ENCODE measurements at places on chromosomes 1 and 21.
A peak's percentile ranks its signal among the peaks of the same experiment; 100 is the strongest.

GRCh38 chr1:9119745-9120144 lies 9.2 kb downstream of the GPR157 start:
- no peak for DNase-seq

DNA sequence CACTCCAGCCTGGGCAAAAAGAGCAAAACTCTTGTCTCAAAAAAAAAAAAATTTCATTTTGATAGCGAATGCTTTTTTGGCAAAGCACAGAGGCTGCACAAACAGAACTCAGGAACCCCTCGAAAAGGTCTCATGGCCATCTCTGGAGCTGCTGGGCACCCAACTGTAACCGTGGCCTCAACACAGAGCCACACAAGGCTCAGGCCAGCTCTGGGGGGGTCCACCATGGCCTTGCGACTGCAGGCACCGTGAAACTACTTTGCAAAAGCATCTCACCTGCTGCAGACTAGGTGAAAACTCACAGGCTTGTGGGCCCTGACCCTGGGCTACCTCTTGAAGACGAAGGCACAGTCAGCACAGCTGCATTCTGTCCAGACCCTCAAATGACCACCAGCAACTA lies 16.1 kb upstream of the TMEM240 start:
- DNase-seq = no peak

- no peak for DNase-seq
Measured at GRCh38 chr1:116166011-116166571, 54.9 kb downstream of the MAB21L3 start.

DNA sequence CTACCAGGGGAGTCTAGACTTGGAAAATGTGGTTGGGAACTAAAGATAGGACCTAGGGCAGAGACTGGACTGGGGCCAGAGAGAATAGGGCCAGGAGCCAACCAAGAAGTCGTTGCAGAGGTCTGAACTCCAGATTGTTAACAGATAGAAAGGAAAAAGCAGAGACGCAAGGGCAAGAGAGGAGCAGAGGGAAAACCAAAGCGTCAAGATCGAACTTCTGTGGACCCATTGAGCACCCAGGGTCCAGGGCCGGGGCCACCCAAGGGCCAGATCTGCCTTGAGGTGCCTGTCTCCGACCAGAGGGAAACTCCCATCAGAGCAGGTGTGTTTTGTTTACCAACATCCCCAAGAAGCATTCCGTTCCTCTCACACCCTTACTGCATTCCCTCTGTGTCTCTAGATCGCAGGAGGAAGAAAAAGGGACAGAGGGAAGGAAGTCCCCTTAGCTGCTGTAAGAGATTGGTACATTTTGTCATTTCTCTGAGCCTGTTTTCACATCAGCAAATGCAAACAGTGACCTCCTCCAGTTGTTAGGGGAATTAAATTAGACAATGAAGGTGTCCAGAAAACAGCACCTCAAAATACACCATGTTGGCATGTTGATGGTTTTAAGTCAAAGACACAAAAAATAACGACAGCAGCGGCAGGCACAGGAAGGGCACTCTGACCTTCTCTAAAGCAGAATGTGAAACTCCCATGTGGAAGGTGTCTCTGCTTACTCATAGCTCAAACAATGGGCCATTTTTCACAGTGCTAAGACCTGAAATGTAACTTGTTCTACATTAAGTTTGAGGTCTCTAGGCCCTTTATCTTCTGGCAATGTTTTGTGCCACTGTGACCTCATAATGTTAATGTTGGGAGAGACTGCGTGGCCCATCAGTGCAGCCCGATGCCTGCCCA lies 105.8 kb upstream of the RAB4A start:
- no peak for DNase-seq

- no peak for DNase-seq
Measured at GRCh38 chr21:30463713-30464112, 16.5 kb downstream of the KRTAP19-1 start.

- DNase-seq = no peak
Measured at GRCh38 chr1:25683731-25684130, 67.1 kb downstream of the MAN1C1 start.

DNA sequence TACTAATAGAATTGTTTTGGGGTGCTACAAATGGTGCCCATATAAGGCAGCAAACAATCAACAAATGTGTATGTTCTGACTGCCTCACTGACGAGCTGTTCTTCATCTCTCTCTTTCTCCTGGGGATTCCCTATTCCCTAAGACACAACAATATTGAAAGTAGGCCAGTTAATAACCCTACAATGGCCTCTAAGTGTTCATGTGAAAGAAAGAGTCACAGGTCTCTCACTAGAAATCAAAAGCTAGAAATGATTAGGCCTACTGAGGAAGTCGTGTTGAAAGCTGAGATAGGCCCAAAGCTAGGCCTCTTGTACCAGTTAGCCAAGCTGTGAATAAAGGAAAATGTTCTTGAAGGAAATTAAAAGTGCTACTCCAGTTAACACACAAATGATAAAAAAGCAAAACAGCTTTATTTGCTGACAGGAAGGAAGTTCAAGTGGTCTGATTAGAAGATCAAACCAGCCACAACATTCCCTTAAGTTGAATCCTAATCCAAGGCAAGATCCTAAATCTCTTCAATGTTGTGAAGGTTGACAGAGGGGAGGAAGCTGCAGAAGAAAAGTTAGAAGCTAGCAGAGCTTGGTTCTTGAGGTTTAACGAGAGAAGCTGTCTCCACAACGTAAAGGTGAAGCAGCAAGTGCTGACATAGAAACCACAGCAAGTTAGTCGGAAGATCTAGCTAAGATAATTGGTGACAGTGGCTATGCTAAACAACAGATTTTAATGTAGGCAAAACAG lies 26.3 kb downstream of the ATP2B4 start:
- no peak for DNase-seq

DNA sequence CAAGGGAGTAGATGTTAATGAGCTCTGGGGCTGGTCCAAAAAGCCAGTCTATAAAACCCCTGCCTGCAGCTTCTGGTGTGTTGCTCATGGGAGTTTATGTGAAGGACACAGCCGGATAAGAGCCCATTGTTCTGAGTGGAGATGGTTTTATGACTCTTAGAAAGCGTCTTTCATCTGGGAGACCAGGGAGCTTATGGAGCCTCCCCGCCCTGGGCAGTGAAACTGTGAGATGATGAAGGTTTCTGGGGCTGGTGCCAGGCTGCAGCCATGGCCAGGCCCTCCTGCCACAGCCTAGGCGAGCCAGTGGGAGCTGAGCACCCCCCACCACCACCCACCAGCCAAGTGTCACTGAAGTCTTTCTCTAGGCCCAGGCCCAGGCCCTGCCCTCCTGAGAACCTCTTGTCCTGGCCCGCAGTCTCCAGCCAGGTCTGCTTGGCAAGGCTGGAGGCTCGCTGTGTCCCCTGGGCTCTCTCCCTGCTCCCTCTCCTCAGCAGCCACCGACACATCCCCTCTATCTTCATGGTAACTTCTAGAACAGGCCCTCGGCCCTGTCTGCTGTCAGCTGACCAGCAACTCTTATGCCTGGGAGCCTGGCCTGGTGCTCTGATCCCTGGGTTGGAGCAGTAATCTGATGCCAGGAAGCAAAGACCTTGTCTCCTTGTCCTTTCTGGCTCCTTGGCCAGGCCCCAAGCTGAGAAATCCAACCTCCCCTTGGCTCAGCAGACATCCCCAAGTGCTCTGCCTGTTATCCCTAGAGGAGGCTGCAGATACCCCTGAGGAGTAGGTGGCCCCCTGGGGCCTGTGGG lies 7.6 kb upstream of the ARHGEF10L start:
- peak; percentile 41 for DNase-seq

- no peak for DNase-seq
Measured at GRCh38 chr1:4351453-4351852, 303.0 kb upstream of the AJAP1 start.

- no peak for DNase-seq
Measured at GRCh38 chr1:225580238-225581099, 72.5 kb downstream of the ENAH start.

DNA sequence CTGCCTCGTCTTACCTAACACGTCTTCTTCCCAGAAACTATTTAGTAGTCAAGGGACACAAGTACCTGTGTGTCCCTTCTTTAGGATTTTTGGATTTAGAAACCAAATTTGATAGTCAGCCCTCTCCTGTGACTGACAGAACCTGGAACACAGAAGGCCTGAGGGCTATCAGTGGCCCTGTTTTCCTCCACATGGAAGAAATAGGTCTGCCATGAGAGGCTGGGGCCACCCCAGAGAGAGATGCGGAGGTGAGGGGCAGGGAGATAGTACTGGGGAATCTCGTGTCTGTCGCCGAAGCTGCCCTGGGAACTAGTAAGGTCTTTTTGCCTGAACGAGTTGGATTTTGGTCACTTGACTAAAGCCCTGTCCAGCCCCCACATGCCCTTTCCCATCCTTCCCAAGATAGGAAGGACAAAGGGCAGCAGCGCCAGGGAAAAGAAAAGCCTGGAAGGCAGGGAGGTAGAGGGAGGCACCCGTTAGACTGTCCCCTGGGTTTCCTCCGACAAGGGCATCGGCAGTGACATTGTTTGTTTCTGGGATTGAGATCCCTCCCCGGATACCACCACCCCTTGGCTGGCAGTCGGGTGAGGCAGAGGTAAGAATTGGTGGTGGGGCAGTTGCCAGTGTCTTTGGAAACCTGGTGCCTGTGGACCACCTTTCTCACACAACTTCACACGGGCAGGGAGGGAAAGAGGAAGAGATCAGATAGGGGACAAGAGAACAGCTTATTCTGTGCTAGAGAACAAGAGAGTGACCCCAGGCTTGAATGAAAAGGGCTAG lies 19.8 kb downstream of the SMIM12 start:
- DNase-seq = no peak

- no peak for DNase-seq
Measured at GRCh38 chr1:31583082-31583994, 7.0 kb downstream of the TINAGL1 start.

GRCh38 chr1:234899730-234900072 lies 228.9 kb downstream of the TOMM20 start:
- DNase-seq = no peak

DNA sequence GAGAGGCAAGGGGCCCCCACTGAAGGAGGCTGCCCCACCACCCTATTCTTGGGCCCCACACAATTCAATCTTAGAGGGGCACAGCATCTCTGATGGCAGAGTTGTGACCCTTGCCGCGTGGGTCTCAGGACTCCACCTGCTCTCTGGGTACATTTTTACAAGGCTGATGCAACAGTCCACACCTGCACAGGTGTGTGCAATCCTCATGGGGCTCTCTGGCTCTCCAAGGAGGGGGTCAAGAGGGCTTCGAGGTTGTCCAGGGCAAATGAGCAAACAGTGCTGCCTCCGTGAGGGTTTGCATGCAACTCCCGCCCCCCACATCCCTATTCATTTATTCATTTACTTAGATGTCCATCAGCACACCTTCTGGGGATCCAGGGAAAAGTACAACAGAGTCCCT lies 81.6 kb upstream of the IFFO2 start:
- no peak for DNase-seq

DNA sequence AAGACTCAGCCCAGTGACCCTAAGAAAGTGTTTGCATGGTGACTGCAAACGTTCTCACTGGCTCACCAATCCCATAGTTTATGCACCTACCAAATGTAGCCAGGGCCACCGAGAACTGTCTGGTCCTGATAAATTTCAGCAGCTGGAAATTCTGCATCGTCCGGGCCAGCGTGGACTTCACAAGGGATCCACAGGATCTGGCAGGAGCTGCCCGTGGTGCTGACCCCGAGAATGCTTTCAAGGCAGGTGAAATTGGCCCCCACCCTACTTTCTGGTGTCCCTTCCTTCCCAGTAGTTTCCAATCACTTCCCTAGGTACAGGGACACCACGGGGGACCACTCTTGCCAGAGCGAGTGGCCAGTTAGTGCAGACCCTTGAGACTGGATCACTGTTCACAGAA lies 26.2 kb downstream of the UBASH3A start:
- DNase-seq = no peak

GRCh38 chr1:153647346-153647714 lies 11.2 kb upstream of the SNAPIN start:
- DNase-seq = no peak

DNA sequence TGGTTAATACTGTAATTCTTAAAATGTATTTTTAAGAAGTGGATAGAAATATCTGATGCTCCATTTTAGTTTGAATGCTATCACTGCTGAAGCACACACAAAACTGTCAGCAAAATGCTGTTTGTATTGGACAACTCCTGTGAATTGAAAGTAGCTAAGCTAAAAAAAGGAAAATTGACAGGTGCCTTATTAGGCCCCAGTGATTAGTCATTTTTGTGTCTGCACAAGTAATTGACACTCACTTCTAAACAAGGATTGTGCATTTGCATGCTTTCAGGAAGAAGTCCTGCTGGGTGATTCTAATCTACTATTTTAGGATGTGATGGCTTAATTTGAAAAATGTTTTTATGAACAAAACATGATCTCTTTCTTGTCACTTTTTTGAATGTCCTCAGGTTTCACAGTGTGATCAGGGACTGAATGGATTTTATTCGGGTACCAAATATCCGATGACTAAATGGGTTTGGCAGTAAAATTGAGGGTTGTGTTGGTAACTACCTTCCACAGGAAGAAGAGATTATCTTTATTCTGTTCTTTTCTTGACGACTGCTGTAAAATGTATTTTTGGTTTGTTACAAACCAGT lies 13.0 kb upstream of the MAP3K7CL start:
- no peak for DNase-seq

DNA sequence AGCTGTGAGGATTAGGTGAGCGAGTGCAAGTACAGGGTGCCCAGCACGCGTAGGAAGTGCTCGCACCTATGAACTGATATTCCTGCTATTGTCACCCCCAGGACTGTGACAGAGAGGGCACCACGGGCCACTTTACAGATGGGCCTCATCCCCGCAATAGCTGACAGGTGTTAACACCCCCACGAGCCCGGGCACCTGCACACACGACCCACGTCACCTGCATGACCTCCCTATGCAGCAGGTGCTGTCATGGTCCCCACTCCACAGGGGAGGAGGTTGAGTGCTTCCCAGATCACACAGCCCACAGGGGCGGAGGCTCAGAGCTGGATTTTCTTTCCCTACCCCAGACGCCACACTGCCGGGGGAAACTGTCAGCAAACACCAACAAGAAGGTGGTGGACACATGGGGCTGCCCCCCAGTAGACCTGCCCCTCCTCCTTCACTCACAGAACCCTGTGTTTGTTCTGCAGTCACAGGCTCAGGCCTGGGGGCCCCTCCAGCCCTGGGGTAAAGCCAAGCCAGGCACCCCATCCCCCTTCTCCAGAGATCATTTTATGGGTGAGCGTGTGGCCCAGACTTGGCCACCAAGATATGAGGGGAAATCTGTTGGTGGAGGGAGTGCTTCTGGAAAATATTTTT lies 465.5 kb downstream of the MATN1 start:
- no peak for DNase-seq

- DNase-seq = no peak
Measured at GRCh38 chr1:186577216-186577615, 103.0 kb downstream of the PTGS2 start.

- no peak for DNase-seq
Measured at GRCh38 chr1:221575605-221576004, 166.3 kb downstream of the DUSP10 start.
